ENCODE measurements at places on chromosomes 6 and 20.

GRCh38 chr6:33809594-33809993 is 5.8 kb upstream of the MLN start:
- no peak for DNase-seq

GRCh38 chr20:32894711-32895355 is 36.1 kb downstream of the EFCAB8 start:
- DNase-seq: no peak

DNA sequence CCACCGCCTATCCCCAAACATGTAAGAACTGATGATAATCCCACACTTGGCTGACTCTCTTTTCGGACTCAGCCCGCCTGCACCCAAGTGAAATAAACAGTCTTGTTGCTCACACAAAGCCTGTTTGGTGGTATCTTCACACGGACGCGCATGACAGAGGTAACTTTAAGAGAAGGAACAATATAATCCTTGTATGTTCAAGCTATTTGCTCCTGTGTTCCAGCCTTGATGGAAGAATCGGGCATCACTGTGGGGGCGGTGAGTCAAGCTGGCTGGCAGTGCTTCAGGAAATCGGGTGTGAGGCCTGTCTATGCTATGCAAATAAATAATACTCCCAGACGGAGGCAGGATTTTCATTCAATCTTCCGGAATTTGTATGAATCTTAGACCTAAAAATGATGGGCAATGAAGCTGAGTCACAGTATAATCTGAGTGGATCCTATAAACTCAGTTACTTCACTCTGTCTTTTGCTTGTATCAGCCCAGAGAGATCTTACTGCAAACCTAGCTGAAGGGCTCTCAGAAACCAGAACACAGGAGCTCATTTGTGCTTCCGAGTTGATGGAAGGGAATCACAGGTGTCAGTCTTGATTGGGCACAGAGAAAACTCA is 45.2 kb upstream of the NT5E start:
- DNase-seq: no peak

DNA sequence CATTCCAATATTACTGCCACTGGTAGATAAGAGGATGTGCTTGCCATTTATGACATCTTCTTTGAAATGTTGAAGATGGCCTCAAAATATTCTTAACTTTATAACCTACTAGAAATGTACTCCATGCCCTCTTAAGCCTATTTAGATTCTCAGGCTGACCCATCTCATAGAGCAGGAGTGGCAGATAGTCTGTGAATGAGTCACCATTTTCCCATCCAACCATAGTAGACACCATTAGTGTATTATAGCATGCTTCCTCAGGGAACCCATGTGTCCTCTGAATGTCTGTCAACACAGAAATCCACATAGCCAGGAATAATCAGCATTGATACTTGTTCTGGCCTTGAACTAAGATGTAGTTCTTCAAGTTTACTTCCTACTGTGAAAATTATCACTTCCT is 150.2 kb downstream of the IMPG1 start:
- no peak for DNase-seq

GRCh38 chr6:142537612-142538478 is 236.0 kb downstream of the ADGRG6 start:
- DNase-seq: no peak

GRCh38 chr20:47501116-47501481 is 588 bp upstream of the NCOA3 start:
- no peak for DNase-seq

- DNase-seq: no peak
These were observed 19.2 kb upstream of the MRPS10 start for GRCh38 chr6:42236682-42237473.

DNA sequence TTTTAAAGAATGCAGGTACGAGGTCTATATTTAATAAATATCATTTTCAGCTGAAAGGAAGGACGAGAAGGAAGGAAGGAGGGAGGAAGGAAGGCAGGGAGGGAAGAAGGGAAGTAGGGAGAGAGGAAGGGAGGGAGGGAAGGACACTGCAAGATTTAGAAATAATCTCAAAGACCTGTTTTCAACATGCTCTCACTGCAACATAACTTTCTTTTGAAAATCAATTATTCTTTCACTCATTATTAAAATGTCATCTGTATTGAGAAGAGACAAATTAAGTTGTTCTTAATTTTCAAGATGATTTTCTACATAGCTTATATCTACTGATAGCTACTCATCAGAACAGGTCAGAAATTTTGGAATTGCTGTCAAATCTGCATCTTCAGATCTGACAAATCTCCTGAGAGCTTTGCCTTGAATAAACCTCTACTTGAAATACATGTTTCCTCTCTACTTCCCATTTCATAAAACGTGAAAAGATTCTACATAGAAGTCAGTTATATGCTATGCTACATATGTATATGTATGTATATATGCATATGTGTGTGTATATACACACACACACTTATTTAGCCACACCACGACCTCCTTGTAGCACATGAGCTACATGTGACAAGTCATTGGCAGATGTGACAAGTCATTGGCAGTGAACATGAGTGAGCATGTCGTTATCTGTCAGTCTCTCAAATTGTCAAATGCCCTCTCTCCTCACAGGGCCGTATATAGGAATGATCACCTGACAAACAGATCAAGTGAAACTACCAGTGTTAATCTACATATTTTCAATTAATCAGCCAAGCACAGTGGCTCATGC is 241.6 kb downstream of the LY86 start:
- DNase-seq: no peak

DNA sequence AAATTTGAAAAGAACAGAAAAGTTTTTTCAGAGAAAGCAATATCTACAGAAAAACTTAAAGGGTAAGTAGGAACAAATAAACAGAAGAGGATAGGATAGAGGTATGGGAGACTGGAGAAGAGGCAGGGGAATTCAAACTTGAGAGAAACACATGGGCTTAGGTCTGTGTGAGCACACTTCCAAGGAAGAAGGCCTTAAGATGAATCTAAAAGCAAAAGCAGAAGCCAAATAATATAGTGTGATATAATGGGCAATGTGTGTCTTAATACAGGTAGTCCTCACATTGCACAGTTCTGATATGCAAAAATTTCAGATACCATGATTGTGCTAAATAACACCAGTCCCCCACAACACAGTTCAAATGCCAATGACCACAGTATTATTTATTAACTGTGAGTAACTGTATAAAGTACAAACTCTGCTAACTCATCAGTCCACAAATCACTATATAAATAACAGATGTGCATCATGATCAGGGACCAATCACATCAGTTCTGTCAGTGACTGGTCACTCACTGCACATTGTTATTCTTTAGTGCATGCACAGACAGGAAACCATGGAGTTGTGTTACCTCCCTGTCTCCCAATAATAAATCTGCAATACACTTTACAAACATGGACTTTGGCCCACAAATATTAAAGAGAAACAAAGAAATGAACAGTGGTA is 18.6 kb downstream of the SNX14 start:
- DNase-seq: no peak

Data from stimulated activated CD4-positive, alpha-beta T cell treated with anti-CD3 and anti-CD28 coated beads, Interleukin-1b, Interleukin-23, amount 100 ng/mL, for 24 hours (primary cell).